Progenitor cell of endocrine pancreas (in vitro differentiated cells): ENCODE measurements at places on chromosomes 11 and 22. TPM values are rescaled to one million over a fixed set of nuclear protein-coding genes. Genes with fewer than 3 reads are reported as not detected.

The KRTAP5-1 gene
- not detected in 2 replicates for total RNA-seq

The TEF gene
- total RNA-seq = 11.4 and 11.5 TPM in 2 replicates

The ANKK1 gene
- total RNA-seq = 0.11 and 0.41 TPM in 2 replicates

The MYOD1 gene
- total RNA-seq = not detected in 2 replicates

DNA sequence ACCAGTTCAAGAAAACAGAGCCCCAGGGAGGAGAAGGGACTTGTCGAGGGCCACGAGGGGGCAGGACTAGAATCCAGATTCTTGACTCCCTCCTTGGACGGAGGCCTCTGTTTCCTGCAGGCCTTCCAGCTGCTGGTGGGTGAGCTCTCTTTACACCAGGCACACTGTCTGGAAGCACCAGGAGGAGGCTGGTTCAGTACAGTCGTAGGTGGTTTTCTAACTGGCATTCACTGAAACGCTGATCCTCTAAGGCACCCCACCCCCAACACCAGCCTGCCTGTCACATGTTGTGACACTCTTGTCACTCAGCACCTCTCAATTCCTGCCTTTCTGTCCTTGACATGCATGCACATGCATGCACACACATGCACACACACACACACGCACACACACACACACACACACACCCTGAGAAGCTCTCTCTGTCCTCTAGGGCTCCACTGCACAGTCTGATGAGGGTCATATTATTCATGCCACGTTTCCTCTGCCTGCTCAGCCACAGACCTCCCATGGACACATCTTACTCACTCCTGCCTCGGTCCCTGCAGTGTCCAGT, 751 bp downstream of the MS4A10 start:
- peak overlapping the region; percentile 43 for H3K27ac ChIP-seq
- H3K36me3 ChIP-seq = no peaks in the 10 kb centered on the region
- no peak for DNase-seq

- no peaks in the 10 kb centered on the region for H3K36me3 ChIP-seq
- DNase-seq = no peak
- H3K27ac ChIP-seq = peak overlapping the region; percentile 86
- peaks cover 23% of the 10 kb centered on the region for H3K4me1 ChIP-seq
- H3K27me3 ChIP-seq = peaks cover 6% of the 10 kb centered on the region
Observed at GRCh38 chr11:69635804-69636511, 5.0 kb upstream of the CCND1 start.

DNA sequence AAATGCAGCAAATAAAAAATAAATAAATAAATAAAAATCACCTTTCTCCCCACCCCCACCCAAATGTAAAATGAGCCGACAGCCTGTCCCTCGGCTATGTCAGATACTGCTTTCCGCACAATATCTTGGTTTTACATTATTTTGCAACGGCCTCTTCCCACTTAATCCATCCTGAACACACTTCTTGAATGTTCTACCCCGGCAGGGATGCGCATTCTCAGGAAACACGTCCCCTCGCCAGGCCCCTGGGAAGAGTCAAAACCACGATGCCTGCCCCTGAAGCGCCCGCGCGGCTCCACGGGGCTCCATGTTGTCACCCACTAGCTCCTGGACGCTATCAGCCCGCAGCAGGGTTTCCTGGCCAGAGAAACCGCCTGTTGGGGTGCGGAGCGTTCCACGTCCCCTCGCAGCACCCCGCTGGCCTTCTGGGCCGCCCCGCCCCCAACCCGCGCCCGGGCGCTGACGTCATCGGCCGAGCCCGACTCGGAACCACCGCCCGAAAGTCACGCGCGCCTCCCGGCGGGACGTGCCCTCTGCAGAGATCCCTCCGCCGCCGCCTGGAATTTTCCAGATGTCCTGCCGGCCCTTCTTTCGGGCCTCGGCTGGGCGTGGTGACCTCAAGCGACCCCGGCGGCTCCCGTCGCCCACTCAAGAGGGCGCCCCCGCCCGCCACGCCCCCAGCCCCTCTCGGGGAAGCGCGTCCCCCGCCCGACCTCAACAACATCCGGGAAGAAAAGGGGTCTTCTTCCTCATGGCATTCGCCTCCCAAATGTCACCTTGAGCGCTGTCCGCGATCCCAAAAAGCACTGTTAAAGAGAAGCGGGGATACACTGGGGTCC, 585 bp upstream of the NEAT1 start:
- H3K4me3 ChIP-seq = peak overlapping the region; percentile 68
- H3K27ac ChIP-seq = peak overlapping the region; percentile 99
- H3K27me3 ChIP-seq = no peaks in the 10 kb centered on the region

- no peaks in the 10 kb centered on the region for H3K4me1 ChIP-seq
- DNase-seq = no peak
- H3K36me3 ChIP-seq = no peaks in the 10 kb centered on the region
- H3K4me3 ChIP-seq = no peak overlapping the region
- H3K27ac ChIP-seq = no peak overlapping the region
Observed at GRCh38 chr11:99781074-99781473, 760.3 kb downstream of the CNTN5 start.

DNA sequence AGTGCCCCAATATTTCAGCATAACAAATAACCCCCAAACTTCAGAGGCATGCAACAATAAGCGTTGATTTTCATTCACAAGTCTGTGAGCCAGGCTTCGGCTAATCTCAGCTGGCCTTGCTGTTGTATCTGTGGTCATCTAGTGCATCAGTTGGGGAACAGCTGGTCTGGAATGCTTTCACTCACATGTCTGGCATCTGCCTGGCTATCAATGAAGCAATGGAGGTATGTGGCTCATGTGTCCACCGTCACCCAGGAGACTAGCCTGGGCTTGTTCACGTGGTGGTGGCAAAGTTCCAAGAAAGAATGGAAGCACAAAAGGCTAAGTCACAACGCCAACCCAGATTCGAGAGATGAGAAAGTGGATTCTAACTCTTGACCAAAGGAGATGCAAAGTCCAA, 304.8 kb upstream of the ISX start:
- H3K27ac ChIP-seq = no peak overlapping the region
- H3K27me3 ChIP-seq = peaks cover 17% of the 10 kb centered on the region
- peaks cover 1% of the 10 kb centered on the region for H3K4me1 ChIP-seq
- no peaks in the 10 kb centered on the region for H3K36me3 ChIP-seq
- H3K4me3 ChIP-seq = no peak overlapping the region
- no peak for DNase-seq

DNA sequence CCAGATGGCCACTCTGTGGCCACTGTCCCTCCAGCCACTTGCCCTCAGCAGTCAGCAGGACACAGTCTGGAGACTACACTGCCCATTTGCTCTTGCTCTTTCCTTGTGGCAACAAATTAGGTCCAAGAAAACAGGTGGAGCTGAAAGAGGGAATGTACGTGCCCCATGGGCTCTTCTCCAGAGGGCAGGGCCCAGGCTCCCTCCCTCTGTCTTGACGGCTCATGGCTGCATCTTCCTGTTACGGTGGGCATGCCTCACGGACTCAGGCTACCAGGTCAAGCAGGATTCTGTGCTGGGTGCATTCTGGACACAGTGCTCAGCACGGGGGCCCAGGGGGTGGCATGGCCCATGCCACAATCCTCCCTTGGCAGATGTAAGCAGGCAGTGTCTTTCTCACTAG, 71.3 kb downstream of the MED15 start:
- DNase-seq = no peak
- no peaks in the 10 kb centered on the region for H3K27me3 ChIP-seq
- H3K36me3 ChIP-seq = peaks cover 14% of the 10 kb centered on the region
- H3K4me1 ChIP-seq = no peaks in the 10 kb centered on the region
- H3K27ac ChIP-seq = no peak overlapping the region

GRCh38 chr11:21603886-21604285, 589.0 kb upstream of the ANO5 start:
- no peaks in the 10 kb centered on the region for H3K36me3 ChIP-seq
- H3K4me1 ChIP-seq = peaks cover 6% of the 10 kb centered on the region
- DNase-seq = no peak
- H3K4me3 ChIP-seq = no peak overlapping the region
- H3K27ac ChIP-seq = no peak overlapping the region

GRCh38 chr11:101914738-101915426, at the start of gene CEP126:
TSS of gene CEP126 (plus strand) at chr11:101915010. CDS start at chr11:101915285, 275 bp downstream.
- H3K36me3 ChIP-seq = no peaks in the 10 kb centered on the region
- peak; percentile 87 for DNase-seq
- peak within 1 kb of the TSS; percentile 92 for H3K4me3 ChIP-seq

- H3K36me3 ChIP-seq = no peaks in the 10 kb centered on the region
- no peak overlapping the region for H3K4me3 ChIP-seq
- H3K27me3 ChIP-seq = peaks cover 23% of the 10 kb centered on the region
- H3K4me1 ChIP-seq = peaks cover 33% of the 10 kb centered on the region
Observed at GRCh38 chr11:118098996-118099837, 12.5 kb upstream of the SMIM35 start.

GRCh38 chr11:75770102-75770501, 1.5 kb downstream of the DGAT2 start:
- H3K36me3 ChIP-seq = peaks cover 1% of the 10 kb centered on the region
- H3K4me1 ChIP-seq = no peaks in the 10 kb centered on the region
- no peak overlapping the region for H3K27ac ChIP-seq
- H3K27me3 ChIP-seq = peaks cover 60% of the 10 kb centered on the region

DNA sequence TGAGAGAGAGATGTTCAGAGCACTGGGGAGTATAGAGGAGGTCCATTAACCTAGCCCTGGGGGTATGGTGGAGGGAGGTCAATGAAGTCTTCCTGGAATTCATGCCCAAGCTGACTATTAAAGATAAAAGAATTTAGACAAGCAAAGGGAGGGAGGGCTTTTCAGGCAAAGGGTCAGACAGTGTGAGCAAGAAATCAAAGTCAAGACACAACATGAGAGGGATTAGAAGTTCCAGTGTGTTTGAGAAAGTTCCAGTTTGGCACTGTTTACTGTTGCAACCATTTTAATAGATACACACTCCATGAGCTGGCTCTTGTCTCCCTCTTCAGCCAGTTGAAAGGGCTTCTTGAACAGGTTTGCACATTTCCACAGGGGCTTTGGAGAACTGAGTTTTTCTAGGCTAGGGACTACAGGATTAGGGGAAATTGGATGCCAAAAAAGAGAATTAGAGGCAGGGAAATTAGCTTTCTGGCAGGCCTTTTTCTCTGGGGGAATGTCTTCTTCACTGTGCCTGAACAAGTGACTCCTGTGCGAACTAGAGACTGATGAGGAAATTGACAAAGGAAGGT, 14.7 kb upstream of the NNMT start:
- DNase-seq = no peak
- H3K36me3 ChIP-seq = no peaks in the 10 kb centered on the region
- no peak overlapping the region for H3K27ac ChIP-seq
- H3K4me3 ChIP-seq = no peak overlapping the region
- peaks cover 46% of the 10 kb centered on the region for H3K27me3 ChIP-seq
- H3K4me1 ChIP-seq = peaks cover 6% of the 10 kb centered on the region

DNA sequence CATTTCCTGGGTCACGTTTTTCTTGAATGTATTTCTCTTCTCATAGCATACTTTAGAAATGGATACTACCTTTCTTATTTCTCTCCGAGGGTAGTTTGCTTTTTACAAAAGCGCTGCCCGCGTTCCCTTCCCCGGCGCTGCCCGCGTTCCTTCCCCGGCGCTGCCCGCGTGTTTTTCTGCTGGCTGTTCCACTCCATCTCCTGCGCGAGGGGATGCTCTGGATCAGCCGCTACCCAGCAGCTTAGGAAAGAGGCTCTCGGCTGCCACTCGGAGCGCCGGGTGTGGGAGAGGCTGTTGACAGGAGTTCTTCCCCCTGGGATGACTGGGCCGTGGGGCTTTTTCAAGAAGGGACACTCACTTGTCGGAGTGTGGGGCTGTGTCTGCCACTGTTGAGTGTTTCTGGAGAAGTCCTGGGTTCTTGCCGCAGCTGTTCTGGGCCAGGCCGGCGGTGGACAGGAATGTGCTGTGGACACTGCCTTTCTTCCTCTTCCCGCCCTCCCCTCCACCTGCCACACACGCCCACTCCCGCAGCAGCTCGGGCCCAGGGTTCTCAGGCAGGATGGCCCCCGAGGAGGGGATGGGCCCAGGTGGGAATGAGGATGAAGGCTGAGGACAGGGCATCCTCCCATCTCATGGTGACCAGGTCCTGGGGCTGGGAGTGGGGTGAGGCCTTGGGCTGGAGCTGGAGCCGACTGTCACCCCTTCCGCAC, 30.6 kb downstream of the GLB1L2 start:
- no peak overlapping the region for H3K27ac ChIP-seq
- H3K4me1 ChIP-seq = peaks cover 3% of the 10 kb centered on the region
- H3K36me3 ChIP-seq = no peaks in the 10 kb centered on the region
- no peak for DNase-seq
- peaks cover 14% of the 10 kb centered on the region for H3K27me3 ChIP-seq

- peaks cover 62% of the 10 kb centered on the region for H3K27me3 ChIP-seq
- peaks cover 6% of the 10 kb centered on the region for H3K36me3 ChIP-seq
- no peak overlapping the region for H3K4me3 ChIP-seq
- H3K27ac ChIP-seq = no peak overlapping the region
Observed at GRCh38 chr22:45866646-45867117, 110.3 kb downstream of the WNT7B start.

GRCh38 chr11:108340973-108341372, 118.1 kb downstream of the ATM start:
- H3K36me3 ChIP-seq = peaks cover 1% of the 10 kb centered on the region
- no peak overlapping the region for H3K4me3 ChIP-seq
- DNase-seq = no peak
- H3K4me1 ChIP-seq = peaks cover 4% of the 10 kb centered on the region
- H3K27me3 ChIP-seq = no peaks in the 10 kb centered on the region

GRCh38 chr11:124538019-124538418, 5.4 kb downstream of the OR8B12 start:
- peak overlapping the region; percentile 27 for H3K27ac ChIP-seq
- H3K4me3 ChIP-seq = no peak overlapping the region
- H3K27me3 ChIP-seq = peaks cover 9% of the 10 kb centered on the region

DNA sequence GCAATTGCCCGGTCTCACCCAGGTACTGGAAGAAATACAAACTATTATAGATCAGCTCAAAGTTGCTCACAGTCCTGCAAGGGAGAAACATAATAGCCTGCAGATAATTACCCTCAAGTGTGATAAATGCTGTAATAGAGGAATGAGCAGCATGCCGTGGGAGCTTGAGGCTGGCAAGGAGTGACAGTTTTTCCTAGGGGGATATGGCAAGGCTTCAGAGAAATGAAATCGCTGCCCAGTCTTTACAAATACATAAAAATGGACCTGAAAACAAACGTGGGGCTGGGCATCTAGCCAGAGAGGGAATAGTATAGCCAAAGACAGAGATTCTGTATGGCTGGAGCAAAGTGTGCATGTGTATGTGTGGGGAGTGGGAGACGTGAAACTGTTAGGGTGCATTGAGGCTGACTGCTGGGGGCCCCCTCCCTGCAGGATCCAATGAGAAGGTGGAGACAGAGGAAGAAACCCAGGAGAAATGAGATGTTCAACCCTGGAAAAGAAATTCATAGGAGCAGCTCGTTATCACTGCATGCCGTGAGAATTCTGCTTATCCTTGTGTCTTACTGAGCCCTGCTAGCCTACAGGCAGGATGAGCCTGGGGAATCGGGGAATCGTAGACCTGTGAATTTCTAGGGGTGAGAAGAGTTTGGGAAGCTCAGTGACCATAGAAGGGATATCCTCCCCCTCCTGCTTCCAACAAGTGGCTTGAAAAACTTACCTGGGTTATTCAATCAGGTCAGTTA, 167.0 kb downstream of the LDLRAD3 start:
- peaks cover 24% of the 10 kb centered on the region for H3K36me3 ChIP-seq
- peaks cover 3% of the 10 kb centered on the region for H3K27me3 ChIP-seq
- H3K4me1 ChIP-seq = peaks cover 4% of the 10 kb centered on the region

- no peak for DNase-seq
- H3K27me3 ChIP-seq = peaks cover 26% of the 10 kb centered on the region
- H3K36me3 ChIP-seq = no peaks in the 10 kb centered on the region
- no peak overlapping the region for H3K4me3 ChIP-seq
- H3K27ac ChIP-seq = no peak overlapping the region
- H3K4me1 ChIP-seq = peaks cover 7% of the 10 kb centered on the region
Observed at GRCh38 chr11:134071306-134071705, 2.4 kb downstream of the JAM3 start.

GRCh38 chr11:20109731-20110445, 50.4 kb downstream of the DBX1 start:
- no peak overlapping the region for H3K4me3 ChIP-seq
- H3K4me1 ChIP-seq = no peaks in the 10 kb centered on the region
- no peak overlapping the region for H3K27ac ChIP-seq
- DNase-seq = no peak
- H3K27me3 ChIP-seq = no peaks in the 10 kb centered on the region
